H1 (cell line): ENCODE measurements at places on chromosomes 7 and 10. TPM values are rescaled to one million over a fixed set of nuclear protein-coding genes. Genes with fewer than 3 reads are reported as not detected.

DNA sequence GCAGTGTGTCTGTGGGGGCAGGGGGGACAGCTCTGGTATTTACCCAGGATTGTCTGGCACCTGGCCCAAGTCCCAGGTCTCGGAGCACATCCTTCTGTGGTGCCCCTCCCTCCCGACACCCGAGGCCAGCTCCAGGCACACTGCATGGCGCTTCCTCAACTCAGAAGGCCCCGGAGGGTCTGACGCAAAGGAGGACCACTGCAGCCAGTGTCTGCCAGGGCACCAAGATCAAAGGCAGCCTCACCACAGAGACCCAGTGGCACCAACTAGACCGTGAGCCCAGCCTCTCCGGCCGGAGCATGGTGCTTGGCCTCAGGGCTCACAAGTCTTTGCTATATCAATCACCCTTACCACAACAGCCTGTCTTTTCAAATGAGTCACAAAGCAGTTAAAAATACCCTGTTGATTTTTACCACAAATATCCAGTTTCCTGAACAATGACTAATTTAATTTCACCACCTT, 99.3 kb upstream of the DDC start:
- no peak for DNase-seq
- no peak overlapping the region for H3K4me3 ChIP-seq
- H3K27ac ChIP-seq, result no peak overlapping the region
- no peaks in the 10 kb centered on the region for H3K4me1 ChIP-seq
- no peaks in the 10 kb centered on the region for H3K27me3 ChIP-seq

- no peak for DNase-seq
- H3K36me3 ChIP-seq, result peaks cover 17% of the 10 kb centered on the region
- no peaks in the 10 kb centered on the region for H3K27me3 ChIP-seq
- H3K4me3 ChIP-seq, result peak overlapping the region; percentile 36
Observed at GRCh38 chr7:1536743-1537534, 6.4 kb downstream of the MAFK start.

- no peak overlapping the region for H3K27ac ChIP-seq
- no peak overlapping the region for H3K4me3 ChIP-seq
- no peaks in the 10 kb centered on the region for H3K36me3 ChIP-seq
- no peaks in the 10 kb centered on the region for H3K4me1 ChIP-seq
- no peaks in the 10 kb centered on the region for H3K27me3 ChIP-seq
- DNase-seq, result no peak
Observed at GRCh38 chr10:30705101-30705624, 75.6 kb upstream of the LYZL2 start.

- DNase-seq, result no peak
- no peaks in the 10 kb centered on the region for H3K36me3 ChIP-seq
- H3K27me3 ChIP-seq, result no peaks in the 10 kb centered on the region
- H3K4me1 ChIP-seq, result peaks cover 2% of the 10 kb centered on the region; the same call in 1 of the 2 replicates
- no peak overlapping the region for H3K4me3 ChIP-seq
Observed at GRCh38 chr10:88804083-88804812, 1.7 kb downstream of the LIPM start.

DNA sequence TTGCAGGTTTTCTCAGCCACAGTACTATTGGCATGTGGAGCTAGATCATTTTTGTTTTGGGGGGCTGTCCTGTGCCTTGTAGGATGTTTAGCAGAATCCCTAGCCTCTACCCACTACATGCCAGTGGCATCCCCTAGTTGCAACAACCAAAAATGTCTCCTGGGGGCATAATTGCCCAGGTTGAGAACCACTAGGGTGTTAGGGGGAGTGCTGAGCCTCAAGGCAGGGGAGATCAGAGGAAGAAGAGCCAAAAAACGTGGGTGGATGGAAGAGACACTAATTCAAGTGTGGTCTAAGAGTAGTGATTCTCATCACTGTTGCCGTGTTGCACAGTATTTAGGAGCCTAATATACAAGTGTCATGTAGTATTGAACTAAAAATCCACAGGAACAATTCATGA, 31.7 kb upstream of the CCNY start:
- no peak for DNase-seq
- H3K27me3 ChIP-seq, result no peaks in the 10 kb centered on the region
- no peak overlapping the region for H3K4me3 ChIP-seq
- H3K36me3 ChIP-seq, result no peaks in the 10 kb centered on the region

- no peak overlapping the region for H3K27ac ChIP-seq
- no peaks in the 10 kb centered on the region for H3K27me3 ChIP-seq
Observed at GRCh38 chr10:127935071-127935561, 28.2 kb downstream of the PTPRE start.

- no peak overlapping the region for H3K27ac ChIP-seq
- no peaks in the 10 kb centered on the region for H3K27me3 ChIP-seq
- H3K4me1 ChIP-seq, result peaks cover 2% of the 10 kb centered on the region
- H3K4me3 ChIP-seq, result no peak overlapping the region
Observed at GRCh38 chr7:112262855-112263487, 56.5 kb downstream of the ZNF277 start.

- no peak for DNase-seq
- no peak overlapping the region for H3K4me3 ChIP-seq
- H3K36me3 ChIP-seq, result no peaks in the 10 kb centered on the region
- H3K27me3 ChIP-seq, result no peaks in the 10 kb centered on the region
- H3K27ac ChIP-seq, result no peak overlapping the region
- H3K4me1 ChIP-seq, result peaks cover 4% of the 10 kb centered on the region
Observed at GRCh38 chr7:17900464-17900863, 39.8 kb downstream of the SNX13 start.

- H3K27me3 ChIP-seq, result no peaks in the 10 kb centered on the region
- no peak overlapping the region for H3K27ac ChIP-seq
- H3K4me3 ChIP-seq, result no peak overlapping the region
Observed at GRCh38 chr7:36076074-36076473, 77.0 kb upstream of the EEPD1 start.

DNA sequence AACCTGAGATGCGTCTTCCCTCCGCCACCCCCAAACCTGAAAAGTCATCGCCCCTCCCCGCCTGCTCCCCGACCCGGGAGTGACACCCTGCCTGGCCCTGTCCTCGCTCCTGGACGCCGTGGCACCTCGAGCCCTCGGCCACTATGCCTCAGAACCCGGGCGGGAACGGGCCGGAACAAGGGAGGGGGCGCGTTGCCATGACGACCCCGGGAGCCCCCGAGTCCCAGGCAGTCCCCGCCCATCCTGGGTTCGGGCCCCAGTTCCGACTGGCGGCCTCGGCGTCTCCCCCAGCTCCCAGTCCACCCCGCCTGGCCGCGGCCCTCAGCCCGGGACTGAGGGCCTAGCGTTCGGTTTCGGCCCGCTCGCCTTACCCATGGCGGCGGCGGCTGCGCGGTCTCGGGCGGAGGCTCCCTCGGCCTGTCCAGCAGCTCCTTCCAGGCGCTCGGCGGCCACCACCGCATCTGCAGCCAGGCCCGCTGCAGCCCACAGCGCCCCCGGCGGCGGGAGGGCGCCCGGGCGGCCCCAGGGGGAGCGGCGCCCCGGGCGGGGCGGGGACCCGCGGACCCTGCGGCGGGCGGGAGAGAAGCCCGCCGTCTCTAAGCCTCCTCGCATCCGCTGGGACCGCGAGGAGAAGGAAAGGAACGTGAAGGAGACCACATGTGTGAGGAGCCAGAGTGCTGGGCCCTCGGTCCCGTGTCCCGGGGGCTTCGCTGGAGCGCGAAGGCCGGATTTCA, at the start of gene RUFY2:
RUFY2 (minus strand) TSS at position 463 of the 734 bp plus-strand sequence; CDS start at position 375, 88 bp downstream.
- DNase-seq, result peak; percentile 34
- no peaks in the 10 kb centered on the region for H3K27me3 ChIP-seq
- H3K27ac ChIP-seq, result peak within 1 kb of the TSS; percentile 88
- H3K4me1 ChIP-seq, result no peaks in the 10 kb centered on the region
- no peaks in the 10 kb centered on the region for H3K36me3 ChIP-seq
- peak within 1 kb of the TSS; percentile 73 for H3K4me3 ChIP-seq

DNA sequence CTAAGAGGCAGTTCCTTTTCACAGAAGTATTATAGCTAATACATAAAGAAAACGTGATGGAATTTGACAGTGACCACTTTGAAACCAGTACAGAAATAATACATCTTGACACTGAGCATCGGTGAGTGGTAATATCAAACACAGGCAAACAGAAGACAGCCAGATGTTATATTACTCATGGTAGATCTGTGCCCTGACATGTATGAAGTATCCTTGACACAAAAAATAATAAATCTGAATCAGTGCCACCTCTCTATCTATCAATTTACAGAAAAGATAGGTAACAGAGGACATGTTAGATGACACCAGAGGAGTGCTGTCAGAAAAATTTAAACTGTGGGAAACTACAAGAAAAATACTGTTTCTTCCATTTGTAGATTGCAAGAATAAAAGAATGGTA, 217.4 kb upstream of the POT1 start:
- DNase-seq, result no peak
- no peaks in the 10 kb centered on the region for H3K36me3 ChIP-seq
- no peaks in the 10 kb centered on the region for H3K4me1 ChIP-seq
- H3K4me3 ChIP-seq, result no peak overlapping the region

DNA sequence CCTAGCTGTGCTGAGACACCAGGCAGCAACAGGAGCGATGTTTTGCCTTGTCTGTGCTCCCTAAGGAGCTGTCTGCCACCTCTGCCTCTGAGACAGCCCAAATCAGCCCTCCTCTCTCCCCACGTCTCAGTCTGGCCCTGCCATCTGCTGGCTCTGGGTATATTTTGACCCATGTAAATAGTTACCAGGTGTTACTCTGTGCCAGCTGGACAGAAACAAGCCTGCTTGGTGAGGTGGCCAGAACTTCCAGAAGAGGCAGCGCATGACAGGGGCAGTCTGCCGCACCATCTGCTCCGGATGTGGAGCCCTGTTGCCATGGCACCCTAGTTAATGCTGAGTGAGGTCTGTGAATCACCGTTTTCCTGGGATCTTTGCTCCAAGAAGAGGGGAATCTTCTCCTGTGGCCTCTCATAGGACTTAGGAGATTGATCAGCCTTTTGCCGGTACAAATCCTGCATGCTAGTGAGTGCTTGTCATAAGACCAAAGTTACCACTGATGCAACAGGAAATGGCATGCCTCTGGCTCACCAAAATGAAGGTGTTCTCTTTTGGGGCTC, 31.8 kb downstream of the GSTO2 start:
- H3K4me3 ChIP-seq, result no peak overlapping the region
- no peaks in the 10 kb centered on the region; the same call in 1 of the 2 replicates for H3K36me3 ChIP-seq
- H3K27me3 ChIP-seq, result no peaks in the 10 kb centered on the region

DNA sequence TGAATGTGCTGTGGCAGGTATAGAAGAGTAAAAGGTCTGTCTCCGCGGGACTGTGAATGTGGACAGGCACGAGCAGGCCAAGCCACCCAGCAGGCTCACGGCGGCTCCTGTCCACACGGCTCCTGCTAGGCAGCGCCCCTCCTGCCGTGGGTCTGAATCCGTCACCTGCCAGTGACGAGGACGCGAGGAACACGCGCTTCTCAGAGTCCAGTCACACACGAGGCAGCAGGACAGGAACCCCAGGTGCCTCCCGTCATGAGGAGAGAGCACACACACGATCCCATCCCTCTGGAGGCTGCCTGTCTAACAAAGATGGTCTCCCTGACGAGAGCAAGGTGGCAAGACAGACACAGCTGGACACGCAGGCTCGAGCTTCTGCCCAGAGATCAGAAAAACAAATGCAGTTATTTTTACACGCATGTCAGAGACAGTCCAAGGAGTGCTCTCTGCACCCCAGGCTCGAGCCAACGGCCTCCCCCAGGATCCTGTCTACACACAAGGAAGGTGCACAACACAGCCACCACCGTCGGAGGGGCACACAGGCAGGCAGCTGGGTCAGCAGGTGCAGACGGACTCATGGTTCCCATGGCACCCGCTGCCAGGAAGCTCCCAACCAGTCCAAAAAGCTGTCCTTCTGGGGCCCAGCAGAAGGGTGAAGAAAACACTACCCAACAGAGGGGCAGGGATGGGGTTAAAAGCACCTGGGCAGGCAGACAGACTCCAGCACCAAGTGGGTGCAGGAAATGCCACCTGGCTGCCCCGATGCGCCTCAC, 103.2 kb downstream of the MAD1L1 start:
- no peak for DNase-seq
- no peaks in the 10 kb centered on the region for H3K27me3 ChIP-seq
- no peak overlapping the region for H3K27ac ChIP-seq

- no peaks in the 10 kb centered on the region for H3K36me3 ChIP-seq
- H3K27ac ChIP-seq, result no peak overlapping the region
- no peaks in the 10 kb centered on the region for H3K27me3 ChIP-seq
- no peak for DNase-seq
- no peaks in the 10 kb centered on the region for H3K4me1 ChIP-seq
- no peak overlapping the region for H3K4me3 ChIP-seq
Observed at GRCh38 chr7:11427686-11428273, 404.2 kb downstream of the THSD7A start.

- no peak for DNase-seq
- H3K4me1 ChIP-seq, result no peaks in the 10 kb centered on the region
- no peak overlapping the region for H3K4me3 ChIP-seq
- no peaks in the 10 kb centered on the region for H3K27me3 ChIP-seq
- H3K27ac ChIP-seq, result no peak overlapping the region
Observed at GRCh38 chr10:116168745-116169144, 104.3 kb downstream of the GFRA1 start.

DNA sequence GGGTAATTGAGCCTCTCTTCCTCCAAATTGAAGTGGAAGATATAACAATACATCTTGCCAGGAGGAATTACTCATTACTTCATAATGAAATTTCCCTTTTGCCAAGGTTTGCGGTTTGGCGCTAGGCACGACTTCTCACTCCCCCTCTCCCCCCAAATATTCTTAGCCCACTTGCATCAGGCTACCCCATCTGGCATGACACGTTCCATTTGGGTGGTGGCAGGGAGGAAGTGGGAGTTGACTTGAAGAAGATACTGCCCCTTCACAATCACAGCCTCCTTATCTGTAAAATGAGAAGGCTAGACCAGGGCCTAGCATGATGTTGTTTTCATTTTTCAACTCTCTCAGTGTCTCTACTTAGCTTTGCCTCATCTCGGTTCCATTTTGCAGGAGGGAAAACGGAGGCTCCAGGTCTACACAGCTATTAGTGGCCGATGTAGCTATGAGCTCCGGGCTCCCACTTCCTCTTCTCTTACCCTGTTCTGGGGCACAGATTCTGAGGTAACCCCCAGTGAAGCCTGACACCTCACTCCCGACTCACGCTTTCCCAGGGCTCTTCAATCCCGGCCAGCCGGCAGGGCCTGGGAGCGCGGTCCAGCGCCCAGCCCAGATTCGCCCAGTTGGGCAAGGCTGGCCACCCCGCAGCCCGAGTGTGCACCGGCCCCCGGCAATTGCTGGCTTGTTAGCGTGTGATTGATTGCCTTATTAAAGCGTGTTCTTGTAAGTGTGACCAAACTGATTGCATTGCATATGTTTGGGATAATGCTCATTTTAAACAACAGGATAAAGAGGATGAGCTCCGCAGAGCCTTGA, 6.5 kb downstream of the EVX1 start:
- peaks cover 100% of the 10 kb centered on the region for H3K27me3 ChIP-seq
- no peak overlapping the region for H3K27ac ChIP-seq
- H3K4me3 ChIP-seq, result no peak overlapping the region
- no peak for DNase-seq
- H3K4me1 ChIP-seq, result peaks cover 30% of the 10 kb centered on the region

CTAGE4 gene
- total RNA-seq, result 9.8 and 10.3 TPM in 2 replicates

SPACDR gene
- total RNA-seq, result 0.33 TPM in 1 of 2 replicates, not detected in the other

KCP gene
- total RNA-seq, result 1.8 and 2.0 TPM in 2 replicates

SNX10 gene
- total RNA-seq, result 9.6 and 9.9 TPM in 2 replicates

DYNC1I1 gene
- 0.58 and 1.2 TPM in 2 replicates for total RNA-seq
